ENCODE measurements at places on chromosomes 5 and 9.
A peak's percentile ranks its signal among the peaks of the same experiment; 100 is the strongest.

- peak; percentile 43 for DNase-seq
Measured at GRCh38 chr9:38062498-38063362, 6.3 kb downstream of the SHB start.

- no peak for DNase-seq
Measured at GRCh38 chr5:148561801-148562311, 92.5 kb downstream of the HTR4 start.

DNA sequence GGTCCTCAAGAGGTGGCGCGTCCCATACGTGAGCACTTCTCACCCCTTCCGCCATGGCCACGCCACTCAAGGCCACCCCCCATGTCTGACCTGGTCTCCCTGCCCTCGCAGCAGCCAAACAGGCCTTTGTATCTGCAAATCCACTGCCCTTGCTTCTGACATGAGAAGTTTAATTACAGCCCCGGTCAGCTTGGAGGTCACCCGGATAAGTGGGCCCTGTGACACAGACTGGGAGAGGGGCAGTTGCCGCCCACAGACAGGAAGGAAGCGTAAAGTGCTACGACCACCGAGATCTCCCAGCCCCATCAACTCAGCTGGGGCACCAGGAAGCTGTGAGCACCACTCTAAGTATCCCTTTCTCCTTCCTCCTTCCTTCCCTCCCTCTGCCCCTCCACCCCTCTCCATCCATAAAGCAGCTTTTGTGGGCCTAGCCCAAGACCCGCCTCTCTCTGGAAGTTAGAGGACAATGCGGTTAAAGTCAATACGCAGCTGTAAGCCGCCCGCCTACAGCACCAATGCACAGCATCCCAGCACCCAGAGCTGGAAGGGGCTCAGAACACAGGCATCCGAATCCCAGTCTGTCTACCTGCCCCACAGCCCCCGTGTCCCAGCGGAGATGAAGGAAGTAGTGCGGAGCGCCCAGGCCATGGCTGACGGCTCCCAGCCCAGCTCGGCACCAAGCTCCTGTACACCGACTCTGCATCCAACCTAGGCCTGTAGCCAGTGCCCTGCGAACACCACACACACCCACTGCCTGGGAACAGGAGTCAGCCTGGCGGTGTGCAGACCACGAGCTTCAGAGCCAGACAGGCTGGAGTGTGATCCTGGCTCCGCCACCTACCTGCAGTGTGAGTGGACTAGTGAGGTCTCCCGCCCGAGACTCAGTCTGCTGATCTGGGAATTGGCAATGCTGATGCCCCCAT lies 44.8 kb upstream of the RNF130 start:
- no peak for DNase-seq

GRCh38 chr5:122022966-122023365 lies 55.1 kb downstream of the LOX start:
- DNase-seq: no peak

DNA sequence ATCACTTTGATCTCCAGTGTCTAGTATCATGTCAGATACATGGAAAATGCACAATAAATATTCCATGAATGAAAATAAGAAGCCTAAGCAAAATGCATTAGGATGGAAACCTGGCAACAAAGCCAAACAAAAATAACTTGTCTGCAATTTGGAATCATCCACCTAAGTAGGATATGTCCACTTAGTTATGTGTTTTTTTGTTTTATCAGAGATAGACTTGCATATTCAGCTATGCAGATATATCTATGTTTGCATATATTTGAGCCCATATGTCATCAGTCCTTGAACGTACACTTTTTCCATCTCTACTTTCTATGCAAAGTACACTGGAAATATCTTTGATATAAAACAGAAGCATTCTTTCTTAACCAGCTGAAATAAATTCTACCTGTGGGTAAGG lies 707.1 kb downstream of the EFNA5 start:
- no peak for DNase-seq

- peak; percentile 98 for DNase-seq
Measured at GRCh38 chr9:127916720-127917581, at the start of gene ST6GALNAC4. Gene ST6GALNAC4, minus strand, starts transcription at chr9:127917041. Its CDS starts 622 bp downstream, at chr9:127916419.
